Brain (organoid and tissue), 16 donors: ENCODE measurements at places on chromosomes 3 and 15. TPM values are rescaled to one million over a fixed set of nuclear protein-coding genes. Genes with fewer than 3 reads are reported as not detected.

DNA sequence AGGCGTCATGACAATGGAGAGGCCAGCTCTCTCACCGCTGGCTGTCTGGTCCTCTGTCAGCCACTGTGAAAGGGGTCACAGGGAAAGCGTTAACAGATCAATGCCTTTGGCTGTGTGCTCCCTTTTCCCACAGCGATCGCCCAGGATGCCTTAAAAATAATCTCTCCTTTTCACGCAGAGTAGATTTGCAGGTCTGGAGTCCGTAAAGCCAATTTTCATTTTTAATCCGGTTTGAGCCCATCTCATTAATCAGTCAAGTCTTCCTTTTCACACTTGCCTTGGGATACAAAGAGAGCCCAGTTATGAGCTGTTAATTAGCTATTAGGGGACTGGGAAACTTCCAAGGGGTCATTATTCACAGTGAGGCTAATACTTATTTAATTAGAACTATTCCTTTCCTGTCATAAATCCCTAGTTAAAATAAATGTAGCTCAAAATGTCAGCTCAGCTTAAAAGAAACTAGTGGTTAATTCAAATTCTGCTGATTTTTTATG lies 104.3 kb upstream of the RASGRP1 start:
- peak; percentile 87 for DNase-seq

- DNase-seq = no peak
Observed at GRCh38 chr3:192825216-192825615, 92.4 kb downstream of the MB21D2 start.

GRCh38 chr3:138459619-138460535 lies 25.5 kb downstream of the ESYT3 start:
- DNase-seq = no peak

The PRSS50 gene
- polyA plus RNA-seq = not detected

DNA sequence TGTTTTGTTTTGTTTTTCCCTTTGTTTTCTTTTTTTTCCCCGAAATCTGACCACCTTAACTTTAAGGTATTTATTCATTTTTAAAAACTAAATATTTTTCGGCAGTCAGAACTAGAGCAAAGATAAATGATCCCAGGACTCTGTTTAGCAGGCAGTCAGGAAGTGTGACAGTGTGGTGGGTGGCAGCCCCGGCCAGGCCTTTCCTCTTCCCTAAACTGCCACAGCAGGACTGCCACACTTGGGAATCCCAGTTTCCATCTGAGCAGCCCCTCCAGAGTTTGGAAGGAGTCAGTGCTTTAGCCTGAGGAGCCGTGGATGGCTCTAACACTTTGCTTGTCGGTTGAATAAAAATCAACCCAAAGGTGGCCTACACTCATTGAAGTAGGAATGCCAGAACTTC lies 6.9 kb downstream of the CCRL2 start:
- no peak for DNase-seq

The GUCA1C gene
- not detected for polyA plus RNA-seq

- DNase-seq = peak; percentile 26
Observed at GRCh38 chr3:78496501-78496900, 1271.3 kb downstream of the ROBO1 start.

- DNase-seq = no peak
Observed at GRCh38 chr15:40755812-40756208, 756 bp upstream of the RMDN3 start.

DNA sequence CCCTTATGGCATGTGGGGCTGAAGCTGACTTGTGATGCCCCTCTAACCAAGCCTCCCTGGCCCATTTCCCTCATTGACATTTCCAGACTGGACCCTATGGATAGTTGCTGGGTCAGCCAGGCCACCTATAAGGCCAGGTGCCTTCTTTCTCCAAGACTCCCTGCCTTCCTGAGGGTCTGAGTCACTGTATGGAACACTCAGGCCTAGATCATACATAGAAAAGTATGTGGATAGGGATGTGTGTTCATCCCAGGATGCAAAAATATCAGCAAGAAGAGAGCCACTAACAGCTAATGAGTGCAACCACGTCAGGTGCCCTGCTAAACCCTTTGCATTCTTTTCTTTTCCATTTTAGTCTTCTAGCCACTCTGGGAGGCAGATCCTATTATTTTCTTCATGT lies 168.4 kb upstream of the WNT5A start:
- DNase-seq = no peak

The KBTBD12 gene
- polyA plus RNA-seq = 3.0 TPM

The SPINK8 gene
- 1.4 TPM for polyA plus RNA-seq

DNA sequence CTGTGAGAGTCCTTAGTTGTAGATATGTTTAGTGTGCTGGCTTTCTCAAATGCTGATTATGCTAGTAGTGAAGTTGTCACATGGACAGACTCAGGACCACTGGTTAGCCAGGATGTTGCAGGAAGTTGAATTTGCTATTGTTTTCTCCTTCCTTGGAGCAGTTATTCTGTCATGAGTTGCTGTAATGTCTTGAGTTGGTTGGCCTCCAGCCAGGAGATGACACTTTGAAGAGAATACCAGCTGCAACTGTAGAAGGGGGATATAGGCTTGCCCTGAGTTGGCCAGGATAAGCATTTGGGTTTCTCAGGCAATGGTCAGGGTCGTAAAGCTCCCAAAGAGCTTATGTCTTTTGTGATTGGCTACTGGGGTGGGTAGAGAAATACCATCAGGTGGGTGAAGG lies 206.7 kb downstream of the ZNF621 start:
- no peak for DNase-seq

The ALS2CL gene
- polyA plus RNA-seq = 0.39 TPM

The PLA1A gene
- 2.4 TPM for polyA plus RNA-seq

DNA sequence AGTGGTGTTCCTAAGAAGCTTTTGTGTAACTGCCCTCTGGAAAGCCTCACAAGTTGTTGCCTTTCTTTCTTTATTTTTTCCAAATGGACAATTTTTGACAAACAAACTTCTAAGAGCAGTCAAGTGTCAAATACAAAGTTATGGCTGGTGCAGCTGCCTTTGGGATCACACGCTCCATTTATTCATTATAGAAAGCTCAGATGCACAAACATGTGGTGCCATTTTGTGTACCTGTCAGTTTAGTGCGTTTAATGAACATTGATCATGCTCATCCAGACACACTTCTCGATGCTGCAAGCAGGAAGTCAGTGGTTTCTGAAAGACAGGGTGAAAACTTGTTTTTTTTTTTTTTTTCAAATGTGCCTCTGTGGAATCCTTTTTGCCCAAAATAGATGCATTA lies 324.5 kb downstream of the CNTN4 start:
- no peak for DNase-seq

DNA sequence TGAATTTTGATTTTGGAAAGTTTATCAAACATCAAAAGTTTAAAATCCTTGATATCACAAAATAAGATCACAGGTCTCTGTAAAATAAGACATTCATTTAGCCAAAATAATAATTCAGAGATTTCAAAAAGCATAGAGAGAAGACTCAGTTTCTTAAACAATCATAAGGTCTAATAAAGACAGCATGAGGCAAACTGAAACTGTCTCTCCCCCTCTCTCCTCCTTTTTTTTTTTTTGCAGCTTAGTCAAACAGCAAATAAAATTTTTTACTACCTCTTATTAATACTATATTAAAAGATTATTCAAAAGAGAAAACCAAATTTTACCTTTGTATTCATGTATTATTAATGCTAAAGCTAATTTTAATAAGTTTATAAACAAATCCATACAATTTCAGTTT lies 57.4 kb downstream of the OSTN start:
- no peak for DNase-seq

DNA sequence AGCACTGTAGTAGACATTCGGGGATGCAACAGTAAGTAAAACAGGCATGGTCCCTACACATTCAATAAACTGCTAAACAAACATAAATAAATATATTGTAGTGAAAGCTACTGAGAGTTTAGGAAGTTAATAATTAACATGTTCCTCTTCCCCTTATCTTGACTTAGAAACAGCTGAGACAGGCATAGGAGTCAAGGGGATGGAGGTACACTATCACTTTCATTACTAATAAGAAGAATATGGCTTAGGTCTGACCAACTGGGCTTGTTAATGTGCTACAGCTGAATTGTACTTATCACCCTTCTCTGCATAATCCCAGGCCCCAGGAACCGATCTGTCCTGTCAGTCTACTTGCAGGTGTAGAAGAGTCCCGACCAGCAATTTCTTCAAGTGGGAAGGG lies 116.3 kb upstream of the DAZL start:
- no peak for DNase-seq

The BLM gene
- polyA plus RNA-seq = 3.8 TPM

DNA sequence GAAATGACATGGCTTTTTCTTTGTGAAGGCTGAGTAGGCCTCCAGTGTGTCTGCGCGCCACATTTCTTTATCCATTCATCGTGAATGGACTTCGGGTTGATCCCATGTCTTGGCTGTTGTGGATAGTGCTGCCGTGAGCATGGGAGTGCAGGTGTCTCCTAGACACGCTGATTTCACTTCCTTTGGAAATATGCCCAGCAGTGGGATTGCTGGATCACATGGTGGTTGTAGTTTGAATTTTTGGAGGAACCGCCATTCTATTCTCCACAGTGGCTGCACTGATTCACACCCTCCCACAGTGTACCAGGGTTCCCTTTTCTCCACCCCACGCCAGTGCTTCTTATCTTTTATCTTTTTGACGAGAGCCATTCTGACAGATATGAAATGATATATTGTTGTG lies 171.7 kb downstream of the NSMCE3 start:
- no peak for DNase-seq

The TM4SF18 gene
- polyA plus RNA-seq = 4.4 TPM

The LRTM1 gene
- not detected for polyA plus RNA-seq

DNA sequence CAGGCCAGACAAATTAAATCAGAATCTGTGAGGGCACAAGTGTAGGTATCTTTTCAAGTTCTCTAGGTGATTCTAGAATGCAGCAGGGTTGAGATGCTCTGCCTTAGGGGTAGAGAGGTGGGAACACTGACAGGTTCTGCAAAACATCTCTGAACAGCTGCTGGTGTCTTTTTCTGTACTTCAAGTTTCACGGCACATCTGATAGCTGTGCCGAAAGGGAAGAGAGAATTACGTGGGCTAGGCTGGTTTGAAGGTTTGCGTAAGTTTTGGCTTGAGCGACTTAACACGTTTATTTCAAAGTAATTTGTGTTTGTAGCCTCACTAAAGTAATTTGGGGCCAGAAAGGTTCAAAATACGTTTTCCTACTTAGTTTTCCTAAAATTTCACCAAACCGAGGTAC lies 22.5 kb downstream of the PXK start:
- no peak for DNase-seq

DNA sequence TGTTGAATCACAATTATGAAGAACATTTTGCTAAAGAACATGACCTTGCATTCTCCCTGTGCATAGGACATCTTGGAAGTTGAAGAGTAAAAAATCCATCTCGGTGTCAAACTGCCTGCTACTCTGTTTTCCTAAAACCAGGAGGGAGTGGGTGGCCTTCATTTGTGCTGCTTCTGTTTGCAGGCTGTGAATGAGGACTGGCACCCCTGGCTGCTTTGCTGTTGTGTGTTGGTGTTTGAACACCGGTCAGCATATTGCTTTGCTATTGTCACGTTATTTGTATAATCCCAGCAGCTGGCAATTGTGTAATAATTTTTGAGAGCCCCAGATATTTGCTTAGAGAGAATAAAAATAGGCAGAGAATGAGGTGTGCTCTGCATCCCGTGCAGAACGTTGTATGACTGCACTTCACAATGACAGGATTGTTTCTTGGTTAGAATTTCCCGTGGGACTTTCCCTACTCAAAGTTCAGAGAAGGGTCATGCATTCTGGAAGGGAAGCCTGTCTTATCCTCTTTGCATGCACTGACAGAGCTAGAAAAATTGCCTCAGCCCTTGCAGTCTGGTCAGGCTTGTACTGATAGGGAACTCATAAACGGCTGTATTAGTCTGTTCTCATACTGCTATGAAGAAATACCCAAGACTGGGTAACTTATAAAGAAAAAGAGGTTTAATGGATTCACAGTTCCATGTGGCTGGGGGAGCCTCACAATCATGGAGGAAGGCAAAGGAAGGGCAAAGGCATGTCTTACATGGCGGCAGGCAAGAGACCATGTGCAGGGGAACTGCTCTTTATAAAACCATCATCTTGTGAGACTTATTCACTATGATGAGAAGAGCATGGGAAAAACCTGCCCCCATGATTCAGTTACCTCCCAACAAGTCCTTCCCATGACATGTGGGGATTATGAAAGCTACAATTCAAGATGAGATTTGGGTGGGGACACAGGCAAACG lies 16.3 kb downstream of the SV2B start:
- no peak for DNase-seq
